ENCODE measurements at places on chromosomes 6 and 20. TPM values are rescaled to one million over a fixed set of nuclear protein-coding genes. Genes with fewer than 3 reads are reported as not detected.

Gene RAET1E
- polyA plus RNA-seq, result 3.1 TPM

Gene CFB
- polyA plus RNA-seq, result 154 TPM

Gene KCNB1
- polyA plus RNA-seq, result 0.26 TPM

Gene EGFL8
- 15.0 TPM for polyA plus RNA-seq

Gene OPN5
- not detected for polyA plus RNA-seq

Gene DEFB132
- polyA plus RNA-seq, result 0.24 TPM

Gene SYNDIG1
- 8.2 TPM for polyA plus RNA-seq

Gene ZC3H12D
- 0.82 TPM for polyA plus RNA-seq

Gene MTRF1L
- polyA plus RNA-seq, result 19.2 TPM

- H3K36me3 ChIP-seq, result no peaks in the 10 kb centered on the region
- no peaks in the 10 kb centered on the region for H3K4me1 ChIP-seq
- DNase-seq, result no peak
- no peak overlapping the region for H3K27ac ChIP-seq
Measured at GRCh38 chr20:40414843-40415615, 274.0 kb downstream of the MAFB start.

DNA sequence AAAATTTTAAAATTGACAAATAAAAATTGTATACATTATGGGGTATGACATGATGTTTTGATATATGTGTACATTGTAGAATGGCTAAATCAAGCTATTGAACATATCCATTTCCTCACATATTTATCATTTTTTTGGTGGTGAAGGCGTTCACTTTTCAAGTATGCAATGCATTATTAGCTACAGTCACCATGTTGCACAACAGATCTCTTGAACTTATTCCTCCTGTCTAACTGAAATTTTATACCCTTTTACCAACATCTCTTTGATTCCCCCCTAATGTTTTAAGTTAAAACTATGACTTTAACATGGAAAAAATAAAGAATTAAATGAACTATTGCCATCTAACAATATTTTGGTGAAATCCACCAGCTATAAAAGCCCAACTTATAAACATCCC is 65.2 kb upstream of the UST start:
- H3K4me3 ChIP-seq, result no peak overlapping the region
- no peak for DNase-seq
- no peaks in the 10 kb centered on the region for H3K27me3 ChIP-seq

DNA sequence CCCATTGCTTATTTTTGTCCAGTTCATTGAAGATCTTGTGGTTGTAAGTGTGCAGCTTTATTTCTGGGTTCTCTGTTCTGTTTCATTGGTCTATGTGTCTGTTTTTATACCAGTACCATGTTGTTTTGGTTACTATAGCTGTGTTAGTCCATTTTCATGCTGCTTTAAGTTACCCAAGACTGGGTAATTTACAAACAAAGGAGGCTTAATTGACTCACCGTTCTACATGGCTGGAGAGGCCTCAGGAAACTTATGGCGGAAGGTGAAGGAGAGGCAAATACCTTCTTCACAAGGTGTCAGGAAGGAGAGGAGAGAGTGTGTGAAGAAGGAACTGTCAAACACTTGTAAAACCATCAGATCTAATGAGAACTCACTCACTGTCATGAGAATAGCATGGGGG is 29.9 kb upstream of the FERMT1 start:
- no peak for DNase-seq
- no peaks in the 10 kb centered on the region for H3K4me1 ChIP-seq
- no peak overlapping the region for H3K4me3 ChIP-seq
- no peak overlapping the region for H3K27ac ChIP-seq
- H3K27me3 ChIP-seq, result no peaks in the 10 kb centered on the region

GRCh38 chr6:163469459-163469985 is 55.0 kb downstream of the QKI start:
- no peaks in the 10 kb centered on the region for H3K4me1 ChIP-seq
- DNase-seq, result no peak
- H3K27me3 ChIP-seq, result no peaks in the 10 kb centered on the region
- no peaks in the 10 kb centered on the region for H3K36me3 ChIP-seq

- H3K27me3 ChIP-seq, result no peaks in the 10 kb centered on the region
- H3K27ac ChIP-seq, result no peak overlapping the region
- no peaks in the 10 kb centered on the region for H3K36me3 ChIP-seq
Measured at GRCh38 chr6:118744261-118744941, 93.0 kb upstream of the CEP85L start.

- H3K36me3 ChIP-seq, result no peaks in the 10 kb centered on the region
- H3K4me1 ChIP-seq, result peaks cover 8% of the 10 kb centered on the region
- no peak overlapping the region for H3K4me3 ChIP-seq
- DNase-seq, result no peak
- no peaks in the 10 kb centered on the region for H3K27me3 ChIP-seq
- H3K27ac ChIP-seq, result no peak overlapping the region
Measured at GRCh38 chr20:53647286-53647821, 53.7 kb upstream of the ZNF217 start.

DNA sequence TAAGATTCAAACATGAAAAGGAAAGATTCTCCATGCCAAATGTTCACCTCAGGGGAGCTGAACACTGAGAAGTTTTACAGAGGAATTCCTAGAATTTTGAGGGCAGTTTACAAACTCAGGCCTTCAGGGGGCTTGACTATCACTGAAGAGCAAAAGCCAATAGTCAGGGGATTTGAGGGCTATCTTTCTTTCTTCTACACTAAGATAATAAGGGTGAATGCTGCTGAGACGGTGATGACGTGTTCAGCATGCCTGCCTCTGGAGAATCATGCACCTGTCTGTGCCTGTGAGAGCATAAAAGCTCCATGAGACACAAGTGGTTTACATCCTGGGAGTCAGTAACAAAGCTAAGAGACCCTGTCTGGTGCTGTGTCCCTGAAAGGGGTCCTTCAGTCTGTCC is 1085.6 kb downstream of the KIF16B start:
- DNase-seq, result no peak
- no peaks in the 10 kb centered on the region for H3K36me3 ChIP-seq
- H3K27me3 ChIP-seq, result no peaks in the 10 kb centered on the region

DNA sequence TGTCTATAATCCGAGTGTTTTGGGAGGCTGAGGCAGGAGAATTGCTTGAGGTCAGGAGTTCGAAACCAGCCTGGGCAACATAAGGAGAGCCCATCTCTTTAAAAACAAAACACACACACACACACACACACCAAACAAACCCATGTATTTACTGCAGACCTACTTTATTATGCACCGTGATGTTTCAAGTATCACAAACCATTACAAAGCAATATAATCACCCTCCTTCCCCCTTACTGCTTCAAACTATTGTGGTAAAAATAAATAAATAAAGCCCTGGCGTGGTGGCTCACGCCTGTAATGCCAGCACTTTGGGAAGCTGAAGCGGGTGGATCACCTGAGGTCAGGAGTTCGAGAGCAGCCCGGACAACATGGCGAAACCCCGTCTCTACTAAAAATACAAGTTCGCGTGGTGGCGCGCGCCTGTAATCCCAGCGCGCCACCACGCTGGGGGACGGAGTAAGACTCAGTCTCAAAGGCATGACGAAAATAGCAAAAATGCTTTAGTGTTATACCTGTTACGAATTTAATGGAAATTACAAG is 1.5 kb downstream of the TBCC start:
- peak overlapping the region; percentile 98 for H3K4me3 ChIP-seq
- no peaks in the 10 kb centered on the region for H3K27me3 ChIP-seq
- no peaks in the 10 kb centered on the region for H3K36me3 ChIP-seq
- DNase-seq, result peak; percentile 54
- H3K27ac ChIP-seq, result no peak overlapping the region
- no peaks in the 10 kb centered on the region for H3K4me1 ChIP-seq

DNA sequence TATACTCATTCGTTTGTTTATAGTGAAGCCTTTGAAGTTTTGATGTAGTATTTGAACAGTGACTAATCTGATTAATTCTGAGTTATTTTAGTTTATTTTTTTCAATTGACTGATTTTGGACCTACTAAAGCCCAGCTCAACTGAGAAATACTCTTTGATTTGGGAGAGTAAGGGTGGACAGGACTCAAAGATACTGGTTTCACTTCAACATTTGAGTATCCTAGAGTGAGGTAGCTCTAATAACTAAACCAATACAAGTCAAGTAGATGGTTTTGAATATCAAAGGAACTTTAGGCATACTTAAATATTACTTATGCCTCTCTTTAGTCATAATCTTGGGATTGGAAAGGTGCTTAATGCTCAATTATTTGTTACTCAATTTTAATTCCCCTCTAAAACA is 65.6 kb downstream of the ZNF292 start:
- H3K36me3 ChIP-seq, result peaks cover 9% of the 10 kb centered on the region
- H3K4me3 ChIP-seq, result no peak overlapping the region
- no peaks in the 10 kb centered on the region for H3K27me3 ChIP-seq

DNA sequence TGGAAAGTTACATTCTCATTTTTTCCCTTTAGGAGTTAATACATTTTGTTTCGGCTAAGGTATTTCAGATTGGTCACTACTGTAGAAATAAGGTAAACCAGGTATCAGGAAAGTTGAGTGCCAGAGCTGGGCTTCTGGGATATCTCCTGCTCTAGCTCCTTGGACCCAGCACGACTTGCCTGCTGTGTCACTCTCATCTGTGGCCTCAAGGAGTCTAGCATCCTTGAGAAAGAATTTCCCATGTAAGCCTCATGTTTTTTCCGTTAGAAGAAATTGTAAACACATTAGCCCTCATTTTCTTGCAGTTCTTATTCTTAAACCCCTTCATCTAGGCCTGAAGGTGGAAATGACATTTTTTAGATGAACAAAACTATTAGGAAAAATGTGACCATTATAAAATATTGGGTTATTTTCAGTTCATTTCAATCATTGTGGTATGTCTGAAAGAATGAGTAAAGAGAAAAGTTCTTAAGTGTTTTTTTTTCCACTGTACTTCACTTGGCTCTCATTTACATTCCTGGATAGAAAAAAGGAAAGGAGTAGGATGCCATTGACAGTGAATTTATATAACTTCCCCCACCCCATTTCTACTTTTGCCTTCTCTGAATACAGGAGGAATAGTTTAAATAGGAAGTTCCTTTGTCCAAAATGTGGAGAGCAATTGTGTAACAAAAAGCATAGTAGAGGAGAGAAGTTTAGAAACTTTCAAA is 46.7 kb downstream of the CD2AP start:
- no peaks in the 10 kb centered on the region for H3K27me3 ChIP-seq
- H3K4me1 ChIP-seq, result peaks cover 2% of the 10 kb centered on the region
- H3K4me3 ChIP-seq, result no peak overlapping the region
- DNase-seq, result no peak
- no peak overlapping the region for H3K27ac ChIP-seq

DNA sequence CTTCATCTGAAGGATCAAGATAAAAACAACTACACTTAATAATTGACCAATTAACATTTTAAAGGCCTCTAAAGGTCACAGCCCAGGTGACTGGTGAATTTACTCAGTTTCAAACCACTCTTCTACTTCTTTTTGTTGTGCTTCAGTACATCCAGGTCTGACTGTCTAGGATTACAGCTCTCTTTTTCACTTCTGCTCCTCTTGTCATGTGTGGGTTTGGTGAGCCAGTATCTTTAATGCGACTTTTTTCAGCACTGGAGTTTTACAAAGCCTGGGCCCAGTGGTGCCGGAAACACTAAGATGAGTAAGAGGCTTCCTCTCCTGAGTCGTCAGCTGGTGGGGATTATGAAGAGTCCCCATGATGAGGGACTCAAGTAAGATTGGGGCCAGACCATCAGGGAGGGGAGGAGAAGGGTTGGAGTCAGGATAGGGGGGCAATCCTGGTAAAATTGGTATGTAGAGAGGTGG is 27.0 kb downstream of the HECA start:
- H3K4me1 ChIP-seq, result peaks cover 5% of the 10 kb centered on the region
- H3K4me3 ChIP-seq, result no peak overlapping the region
- DNase-seq, result no peak

GRCh38 chr6:13273931-13274706 is 54.2 kb downstream of the TBC1D7 start:
- no peaks in the 10 kb centered on the region for H3K36me3 ChIP-seq
- H3K27ac ChIP-seq, result peak overlapping the region; percentile 30

DNA sequence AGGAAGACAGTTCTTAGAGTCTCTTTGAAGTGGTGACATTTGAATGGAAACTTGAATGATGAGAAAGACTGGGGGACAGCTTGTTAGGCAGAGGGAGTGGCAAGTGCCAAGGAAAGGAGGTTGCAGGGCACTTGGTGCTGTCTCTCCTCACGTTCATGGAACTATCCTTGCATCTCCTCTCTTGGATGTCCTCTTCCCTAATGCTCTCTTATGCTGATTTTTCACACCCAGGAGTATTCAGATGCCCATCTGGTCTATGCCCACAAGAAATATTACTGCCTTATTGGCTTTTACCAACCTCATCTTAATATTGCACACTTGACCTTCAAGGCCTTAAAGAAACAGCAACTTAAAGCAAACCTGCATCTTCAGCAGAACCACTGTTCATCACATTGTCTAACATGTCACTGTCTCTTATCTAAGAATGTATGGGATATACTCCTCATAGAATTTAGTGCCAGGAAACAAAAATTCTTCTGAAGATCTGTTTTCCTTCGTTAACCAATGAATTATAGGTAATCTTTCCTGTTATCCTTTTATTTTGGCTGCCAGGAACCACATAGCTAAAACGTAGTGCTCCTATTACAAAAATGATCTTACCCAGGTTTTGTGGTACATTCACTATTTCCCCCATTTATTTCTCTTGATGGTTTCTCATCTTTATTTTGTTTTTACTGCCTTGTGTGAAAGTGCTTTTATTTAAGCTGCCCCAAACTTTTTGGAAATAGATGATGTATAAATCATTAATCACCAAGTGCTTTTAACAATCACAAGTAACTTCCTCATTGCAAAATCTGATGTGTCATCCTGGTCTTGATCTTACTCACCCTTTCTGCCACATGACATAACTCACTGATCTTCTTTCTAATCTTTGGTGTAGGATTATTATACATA is 12.8 kb downstream of the RGS17 start:
- no peaks in the 10 kb centered on the region for H3K4me1 ChIP-seq
- H3K27me3 ChIP-seq, result no peaks in the 10 kb centered on the region
- no peak for DNase-seq
- no peaks in the 10 kb centered on the region for H3K36me3 ChIP-seq

GRCh38 chr20:32312718-32313424 is 35.4 kb downstream of the KIF3B start:
- H3K4me3 ChIP-seq, result no peak overlapping the region
- no peak for DNase-seq
- no peaks in the 10 kb centered on the region for H3K27me3 ChIP-seq
- H3K4me1 ChIP-seq, result no peaks in the 10 kb centered on the region
- no peak overlapping the region for H3K27ac ChIP-seq

- H3K36me3 ChIP-seq, result no peaks in the 10 kb centered on the region
- no peaks in the 10 kb centered on the region for H3K4me1 ChIP-seq
- H3K27me3 ChIP-seq, result no peaks in the 10 kb centered on the region
Measured at GRCh38 chr6:7050872-7051779, 56.6 kb upstream of the RREB1 start.

DNA sequence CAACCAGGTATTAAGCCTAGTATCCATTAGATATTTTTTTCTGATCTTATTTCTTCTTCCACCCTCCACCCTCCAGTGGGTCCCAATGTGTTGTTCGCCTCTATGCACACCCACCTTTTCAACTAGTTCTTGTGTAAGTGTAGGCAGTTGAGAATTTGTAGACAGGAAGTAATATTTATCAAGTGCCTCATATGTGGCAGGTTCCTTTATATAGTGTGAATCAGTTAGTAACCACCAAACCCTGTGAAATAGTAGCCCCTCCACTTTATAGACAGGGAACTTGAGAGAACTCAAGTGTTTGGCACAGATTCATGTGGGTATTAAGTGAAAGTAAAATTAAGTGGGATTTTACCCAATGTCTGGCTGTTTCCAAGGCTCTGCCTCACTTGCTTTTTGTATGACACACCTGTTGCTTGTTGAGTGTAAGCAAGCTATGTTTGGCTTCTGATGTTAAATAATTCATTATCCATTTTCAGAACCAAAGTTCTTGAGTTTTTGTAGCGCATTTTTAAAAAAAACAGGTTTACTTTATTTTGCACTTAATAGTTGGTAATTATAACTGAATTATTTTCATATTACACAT is 24.8 kb downstream of the AFDN start:
- H3K4me3 ChIP-seq, result no peak overlapping the region
- no peak for DNase-seq
- H3K4me1 ChIP-seq, result no peaks in the 10 kb centered on the region
- H3K27me3 ChIP-seq, result no peaks in the 10 kb centered on the region
